ENCODE measurements at places on chromosomes 4 and X. TPM values are rescaled to one million over a fixed set of nuclear protein-coding genes. Genes with fewer than 3 reads are reported as not detected.

TCEAL6 gene
- not detected for total RNA-seq

EMCN gene
- total RNA-seq = 66.4 TPM

DNA sequence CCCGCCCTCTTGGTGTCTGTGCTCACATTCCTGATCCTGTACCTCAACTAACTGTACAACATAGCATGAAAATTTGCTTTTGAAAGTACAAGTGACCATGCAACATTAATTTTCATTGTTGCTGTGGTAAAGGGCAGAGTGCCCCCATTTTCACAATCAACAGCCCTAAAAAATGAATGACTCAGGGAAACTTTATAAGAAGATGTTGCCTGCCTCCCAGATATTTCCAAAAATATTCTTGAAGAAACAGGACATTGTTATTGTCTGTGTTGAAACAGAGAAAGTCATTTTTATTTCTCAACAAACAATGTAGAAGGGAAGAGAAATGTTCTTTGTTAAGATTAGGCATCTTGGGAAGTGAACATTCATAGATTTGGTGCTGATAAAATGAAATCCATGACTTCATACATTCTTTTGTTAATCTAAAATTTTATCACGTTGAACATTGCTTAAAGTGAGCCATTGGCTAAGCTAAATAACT lies 113.9 kb upstream of the ANXA3 start:
- no peaks in the 10 kb centered on the region for H3K27me3 ChIP-seq
- DNase-seq = no peak
- H3K36me3 ChIP-seq = peaks cover 6% of the 10 kb centered on the region
- no peak overlapping the region for H3K4me3 ChIP-seq
- H3K27ac ChIP-seq = no peak overlapping the region

SPANXA2 gene
- not detected for total RNA-seq

GRCh38 chrX:40095583-40096394 lies 2.0 kb downstream of the BCOR start:
- no peak for DNase-seq
- H3K4me3 ChIP-seq = peak overlapping the region; percentile 61
- peaks cover 16% of the 10 kb centered on the region for H3K27me3 ChIP-seq
- peak overlapping the region; percentile 82 for H3K27ac ChIP-seq
- peaks cover 59% of the 10 kb centered on the region for H3K4me1 ChIP-seq

DNA sequence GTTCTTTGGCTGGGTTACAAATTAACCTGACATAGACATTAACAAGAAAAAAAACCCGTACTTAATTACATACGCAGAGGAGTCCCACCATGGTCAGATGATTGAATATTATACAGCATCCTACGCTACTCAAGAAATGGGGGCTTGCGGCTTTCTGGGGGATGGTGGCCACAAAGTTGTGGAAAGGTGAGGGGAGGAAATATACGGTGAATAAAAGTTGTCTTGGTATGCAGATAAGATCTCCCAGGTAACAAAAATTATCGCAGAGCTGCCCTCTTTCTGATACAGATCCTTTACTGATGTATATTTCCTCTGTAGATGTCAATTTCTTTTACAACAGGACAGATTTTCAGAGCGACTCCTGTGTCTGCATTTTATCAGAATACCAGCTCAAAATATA lies 890 bp downstream of the DCAF16 start:
- H3K27ac ChIP-seq = peak overlapping the region; percentile 98
- H3K4me1 ChIP-seq = no peaks in the 10 kb centered on the region
- H3K36me3 ChIP-seq = peaks cover 4% of the 10 kb centered on the region
- H3K27me3 ChIP-seq = no peaks in the 10 kb centered on the region

- H3K27ac ChIP-seq = no peak overlapping the region
- H3K4me3 ChIP-seq = no peak overlapping the region
- H3K27me3 ChIP-seq = no peaks in the 10 kb centered on the region
- DNase-seq = no peak
Observed at GRCh38 chr4:150425161-150425560, 156.8 kb upstream of the MAB21L2 start.

DNA sequence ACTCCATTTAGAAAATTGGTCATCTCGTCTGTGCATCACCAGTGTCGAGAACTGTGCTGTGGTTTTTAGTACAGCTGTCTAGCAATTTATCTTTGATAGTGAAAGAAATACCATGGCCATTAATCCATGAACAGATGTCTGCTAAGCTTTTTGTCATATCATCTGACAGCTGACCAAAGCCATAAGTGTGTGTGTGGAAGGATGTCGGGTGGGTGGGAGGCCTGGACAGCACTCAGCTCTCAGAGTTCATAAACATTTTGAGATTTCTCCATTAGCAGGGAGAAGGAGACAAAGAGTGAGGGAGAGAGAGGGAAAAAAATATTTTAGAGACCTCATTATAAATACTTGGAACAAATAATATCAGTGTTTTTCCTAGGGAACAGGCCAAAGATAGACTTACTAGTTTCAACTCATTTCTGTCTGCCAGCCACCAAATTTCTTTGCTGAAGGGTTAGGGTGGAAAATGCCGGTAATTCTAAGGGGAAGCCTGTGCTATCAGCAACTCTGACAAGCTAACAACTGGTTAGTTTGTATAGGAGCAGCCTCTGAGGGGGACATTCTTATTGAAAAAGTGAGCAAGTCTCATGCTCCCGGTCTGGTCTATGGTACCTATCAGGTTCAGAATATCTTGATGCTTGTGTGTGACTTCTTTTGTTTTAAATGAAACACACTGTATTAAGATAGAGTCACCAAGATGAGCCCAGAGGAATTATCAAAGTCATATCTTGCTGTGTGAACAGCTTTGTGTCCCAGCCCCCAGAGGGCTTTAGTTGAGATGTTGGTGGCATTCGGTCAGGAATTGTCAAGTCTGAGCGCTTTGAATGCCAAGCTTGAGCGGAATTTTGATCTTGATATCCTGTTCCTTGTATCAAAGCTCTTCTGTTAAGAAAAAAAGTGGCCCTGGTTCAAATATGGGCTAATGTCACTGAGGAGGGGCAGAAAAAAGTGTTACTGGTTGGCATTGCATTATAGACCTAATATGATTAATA lies 41.9 kb upstream of the PDLIM3 start:
- peak overlapping the region; percentile 59 for H3K27ac ChIP-seq
- H3K36me3 ChIP-seq = no peaks in the 10 kb centered on the region
- DNase-seq = no peak
- no peak overlapping the region for H3K4me3 ChIP-seq

DNA sequence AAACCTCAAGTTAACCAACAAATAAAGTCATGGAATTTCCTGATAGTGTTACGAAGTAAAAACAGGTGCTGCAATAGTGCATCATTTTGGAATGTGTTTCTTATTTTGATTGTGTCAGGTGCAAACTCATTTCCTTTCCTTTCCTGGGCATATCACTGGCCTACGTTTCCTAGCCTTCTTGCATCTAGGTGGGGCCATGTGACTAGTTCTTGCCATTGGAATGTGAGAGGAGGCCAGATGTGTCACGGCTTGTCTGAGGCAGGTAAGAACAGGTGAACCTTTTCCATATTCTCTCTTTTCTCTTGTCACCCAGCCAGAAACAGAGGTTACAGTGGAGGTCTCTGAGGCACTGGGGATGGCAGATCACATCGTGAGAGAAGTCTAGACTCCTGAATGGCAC lies 868.0 kb downstream of the RPA4 start:
- H3K27me3 ChIP-seq = no peaks in the 10 kb centered on the region
- H3K4me1 ChIP-seq = no peaks in the 10 kb centered on the region
- no peak for DNase-seq

DNA sequence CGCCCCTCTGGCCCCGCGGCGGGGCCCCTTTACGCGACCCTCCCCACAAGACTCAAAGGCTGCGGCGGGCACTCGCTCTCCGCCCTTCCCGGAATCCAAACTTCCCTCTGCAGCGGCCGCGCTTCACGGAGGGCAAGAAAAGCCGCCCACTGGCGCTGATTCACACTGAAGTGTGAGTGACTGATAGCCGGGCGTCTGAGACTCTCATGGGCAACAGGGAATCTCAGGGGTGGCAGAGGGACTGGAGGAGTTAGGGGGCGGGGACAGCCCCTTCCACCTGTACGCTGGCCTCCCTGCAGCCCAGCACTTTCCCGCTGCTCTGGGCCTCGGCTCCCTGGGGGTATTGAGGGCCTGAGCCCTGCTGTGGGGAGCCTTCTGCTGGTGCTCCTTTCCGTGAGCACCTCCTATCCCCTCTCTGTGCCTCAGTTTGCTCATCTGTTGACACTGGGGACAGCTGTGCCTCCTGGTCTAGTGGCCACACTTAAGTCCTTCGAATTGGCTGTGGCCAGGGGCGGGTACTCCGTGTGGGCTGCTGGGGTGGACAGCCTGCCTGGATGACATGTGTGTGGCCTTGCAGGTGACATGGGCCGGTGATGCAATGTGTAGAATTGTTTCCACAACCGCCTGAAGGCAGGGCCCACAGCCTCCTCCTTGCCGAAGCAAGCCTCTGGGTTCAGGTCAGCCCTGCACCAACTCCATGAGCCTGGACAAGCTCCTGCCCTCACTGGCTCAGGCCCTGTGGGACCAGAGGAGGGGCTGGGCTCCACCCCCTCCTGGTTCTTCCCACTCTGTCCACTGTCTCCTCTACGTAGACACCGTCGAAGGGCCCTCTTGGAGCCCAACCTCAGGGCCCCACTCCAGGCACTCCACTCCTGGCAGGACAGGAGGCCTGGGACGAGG lies 951 bp downstream of the SH3BP2 start:
- H3K36me3 ChIP-seq = no peaks in the 10 kb centered on the region
- H3K27ac ChIP-seq = peak overlapping the region; percentile 88
- H3K4me3 ChIP-seq = peak overlapping the region; percentile 62
- DNase-seq = no peak
- H3K27me3 ChIP-seq = no peaks in the 10 kb centered on the region
- peaks cover 87% of the 10 kb centered on the region for H3K4me1 ChIP-seq

GRCh38 chrX:16487620-16488385 lies 162.2 kb upstream of the S100G start:
- no peaks in the 10 kb centered on the region for H3K36me3 ChIP-seq
- no peak for DNase-seq
- no peaks in the 10 kb centered on the region for H3K27me3 ChIP-seq
- H3K4me1 ChIP-seq = no peaks in the 10 kb centered on the region

Measured in right atrium auricular region (tissue), 2 donors.